ENCODE measurements at places on chromosomes 2 and 18.

- DNase-seq, result no peak
Measured at GRCh38 chr2:88831071-88831791, 139.8 kb downstream of the RPIA start.

DNA sequence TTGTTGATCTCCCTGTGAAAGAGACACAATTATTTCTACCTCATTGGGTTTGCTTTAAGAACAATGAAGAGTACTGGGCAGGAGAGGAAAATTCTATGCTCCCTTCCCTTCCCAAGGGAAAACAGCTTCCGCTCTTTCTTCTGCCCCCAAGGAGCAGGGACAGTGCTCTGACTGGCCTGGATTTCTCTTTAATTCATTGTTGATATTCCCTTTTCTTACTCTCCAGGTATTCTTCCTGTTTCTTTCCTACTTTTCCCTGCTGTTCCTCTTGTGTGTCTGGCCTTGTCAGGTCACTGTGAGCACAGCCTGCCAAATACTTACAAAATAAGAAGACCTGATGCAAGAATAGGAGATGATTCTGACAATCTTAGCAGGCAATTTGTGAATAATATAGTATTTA lies 49.6 kb upstream of the SPAG16 start:
- no peak for DNase-seq

DNA sequence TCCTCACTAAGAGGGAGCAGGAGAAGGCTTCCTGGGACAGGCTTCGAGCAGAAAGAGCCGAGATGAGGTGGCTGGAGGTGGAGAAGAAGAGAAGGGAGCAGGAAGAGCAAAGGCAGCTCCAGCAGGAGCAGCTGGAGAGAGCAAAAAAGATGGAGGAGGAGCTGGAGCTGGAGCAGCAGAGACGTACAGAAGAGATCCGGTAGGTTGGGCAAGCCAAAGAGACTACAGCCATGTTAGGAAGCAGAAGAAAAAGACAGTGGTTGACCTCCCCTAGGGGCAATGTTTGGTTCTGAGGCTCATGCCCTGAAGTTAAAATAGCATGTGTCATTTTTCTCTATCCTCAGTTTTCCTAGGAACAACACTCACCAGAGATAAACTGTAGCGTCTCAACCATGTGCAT lies 45.1 kb downstream of the SUMO1 start:
- DNase-seq, result no peak

GRCh38 chr18:27250471-27250870 lies 65.4 kb upstream of the CHST9 start:
- no peak for DNase-seq

DNA sequence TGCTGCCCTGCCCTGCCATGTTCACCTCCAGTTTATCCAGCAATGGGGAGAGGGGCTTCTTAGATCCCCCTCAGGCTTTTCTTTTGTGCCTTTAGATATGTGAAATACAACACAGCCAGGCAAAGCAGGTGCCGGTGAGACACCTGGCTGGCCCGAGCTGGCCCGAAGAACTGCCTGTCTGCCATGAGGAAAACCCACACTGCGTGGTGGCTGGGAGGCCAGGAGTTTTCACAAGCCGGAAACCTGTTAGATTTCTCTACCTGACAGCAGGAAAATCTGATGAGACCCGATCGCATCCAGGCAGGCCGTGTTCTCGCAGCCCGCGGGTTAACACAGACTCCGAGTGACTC lies 5.7 kb upstream of the GAL3ST2 start:
- DNase-seq, result no peak

DNA sequence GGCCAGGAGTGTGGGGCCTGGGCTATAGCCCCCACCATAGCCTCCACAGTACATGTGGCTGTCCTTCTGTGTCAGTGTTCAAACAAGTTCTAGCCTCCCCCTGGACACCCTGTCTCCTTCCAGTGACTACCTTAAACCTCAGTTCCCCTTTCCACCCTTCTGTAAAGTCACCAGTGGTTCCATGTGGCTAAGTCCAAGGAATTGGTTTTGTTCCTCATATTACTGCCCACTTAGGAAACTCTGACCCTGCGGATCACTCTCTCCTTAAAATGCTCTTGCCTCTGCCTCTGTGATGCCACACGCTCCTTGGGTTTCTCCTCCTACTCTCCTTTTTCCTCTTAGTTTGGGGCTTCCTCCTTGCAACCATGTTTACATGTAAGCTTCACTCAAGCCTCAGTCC lies 27.8 kb upstream of the REL start:
- no peak for DNase-seq

DNA sequence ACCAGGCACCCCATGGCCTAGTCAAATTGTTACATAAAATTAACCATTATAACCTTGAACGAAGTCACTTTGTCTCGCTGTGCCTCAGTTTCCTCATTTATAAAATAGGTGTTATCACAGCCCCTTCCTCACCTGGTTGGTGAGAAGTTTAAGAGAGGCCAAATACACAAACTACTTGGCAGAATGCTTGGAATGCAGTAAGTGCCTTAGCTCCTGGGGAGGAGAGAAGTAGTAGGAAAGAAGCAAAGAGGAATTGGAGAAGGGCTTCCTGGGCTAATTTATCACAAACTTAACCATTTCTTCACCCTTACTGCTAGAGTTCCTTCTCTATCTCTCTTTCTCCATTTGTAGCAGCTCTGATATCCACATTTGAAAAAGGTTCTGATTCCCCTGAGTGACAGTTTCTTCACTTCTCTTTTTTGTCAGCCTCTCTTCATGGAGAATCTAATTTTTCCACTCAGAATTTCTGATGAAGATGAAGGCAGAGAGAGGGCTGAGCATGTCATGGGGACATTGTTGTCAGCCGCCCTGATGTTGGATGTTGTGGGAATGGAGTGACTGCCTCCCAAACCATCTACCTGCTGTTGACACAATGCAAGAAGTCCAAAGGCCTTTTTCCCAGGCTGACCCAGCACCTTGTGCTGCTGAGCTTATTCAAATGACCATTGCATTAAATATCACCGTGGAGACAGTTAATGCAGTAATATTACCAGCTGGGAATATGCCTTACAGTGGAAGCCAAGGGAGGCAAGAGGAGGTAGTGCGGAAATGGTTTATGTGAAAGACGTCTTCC lies 60.4 kb downstream of the BOD1L2 start:
- DNase-seq, result no peak

- no peak for DNase-seq
Measured at GRCh38 chr2:106142683-106143082, 51.4 kb downstream of the UXS1 start.

- DNase-seq, result no peak
Measured at GRCh38 chr2:239178484-239178883, 222.3 kb downstream of the HDAC4 start.

DNA sequence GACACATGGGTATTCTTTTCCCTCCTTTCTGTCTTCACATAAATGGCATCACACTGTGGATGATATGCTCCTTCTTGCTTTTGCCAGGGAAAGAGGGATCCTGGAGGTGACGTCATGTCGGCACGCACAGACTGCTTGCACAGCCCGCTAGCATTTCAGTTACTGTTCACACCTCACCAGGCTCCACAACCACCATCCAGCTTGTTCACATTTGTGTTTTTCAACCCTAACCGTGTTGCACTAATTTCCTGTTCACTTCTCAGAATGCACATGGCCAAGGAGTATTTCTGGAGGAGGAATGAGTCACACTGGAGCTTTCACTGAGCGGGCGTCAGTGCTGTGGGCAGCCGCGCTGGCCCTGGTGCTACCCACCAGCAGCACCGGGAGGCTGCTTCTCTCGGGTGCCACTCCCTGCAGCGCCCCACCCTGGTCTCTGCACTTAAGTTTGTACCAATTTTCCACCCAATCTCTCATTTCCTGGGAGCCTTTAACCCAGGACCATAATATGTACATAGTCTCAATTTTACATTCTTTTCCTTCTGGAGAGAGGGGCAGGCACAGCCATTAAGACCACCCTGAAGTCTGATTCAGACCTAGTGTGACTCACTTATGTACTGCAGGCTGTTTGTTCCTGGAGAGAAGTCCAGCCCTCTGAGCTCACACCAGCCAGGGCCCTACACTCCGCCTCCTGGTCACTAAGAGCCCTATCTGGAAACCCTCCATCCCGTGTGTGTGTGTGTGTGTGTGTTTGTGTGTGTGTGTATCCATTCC lies 65.1 kb downstream of the MBP start:
- no peak for DNase-seq

DNA sequence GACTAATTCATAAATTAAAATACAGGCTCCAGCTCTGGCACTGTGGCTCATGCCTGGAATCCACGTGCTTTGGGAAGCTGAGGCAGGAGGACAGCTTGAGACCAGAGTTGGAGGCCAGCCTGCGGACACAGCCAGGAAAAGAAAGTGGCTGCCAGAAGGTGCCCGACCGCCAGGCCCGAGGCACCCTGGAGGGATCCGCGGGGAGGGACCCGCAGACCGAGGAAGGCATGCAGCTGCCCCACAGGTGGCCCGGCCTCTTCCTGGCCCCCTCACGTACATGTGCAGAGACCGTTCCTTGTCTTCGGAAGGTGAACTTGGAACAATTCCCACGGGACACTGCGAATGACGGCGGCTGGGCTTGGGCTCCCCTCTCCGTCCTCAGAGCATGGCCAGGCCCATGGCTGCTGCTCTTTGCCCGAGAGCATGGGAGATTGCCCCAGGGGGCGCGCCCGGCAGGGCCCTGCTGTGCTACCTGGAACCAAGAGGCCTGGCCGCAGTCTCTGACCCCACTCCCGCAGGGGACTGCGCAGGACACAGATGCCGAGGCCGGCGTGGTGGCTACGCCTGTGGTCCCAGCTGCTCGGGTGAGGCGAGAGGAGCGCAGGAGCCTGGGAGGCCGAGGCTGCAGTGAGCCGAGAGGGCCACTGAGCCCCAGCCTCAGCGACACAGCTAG lies 55.6 kb upstream of the IMP4 start:
- no peak for DNase-seq

DNA sequence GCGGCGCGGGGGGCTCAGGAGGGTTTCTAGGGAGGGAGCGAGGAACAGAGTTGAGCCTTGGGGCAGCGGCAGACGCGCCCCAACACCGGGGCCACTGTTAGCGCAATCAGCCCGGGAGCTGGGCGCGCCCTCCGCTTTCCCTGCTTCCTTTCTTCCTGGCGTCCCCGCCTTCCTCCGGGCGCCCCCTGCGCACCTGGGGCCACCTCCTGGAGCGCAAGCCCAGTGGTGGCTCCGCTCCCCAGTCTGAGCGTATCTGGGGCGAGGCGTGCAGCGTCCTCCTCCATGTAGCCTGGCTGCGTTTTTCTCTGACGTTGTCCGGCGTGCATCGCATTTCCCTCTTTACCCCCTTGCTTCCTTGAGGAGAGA lies 5.2 kb downstream of the PROC start:
- no peak for DNase-seq

- DNase-seq, result no peak
Measured at GRCh38 chr2:217553679-217554078, 449.1 kb downstream of the TNS1 start.

GRCh38 chr2:11813951-11814350 lies 67.5 kb downstream of the LPIN1 start:
- no peak for DNase-seq

DNA sequence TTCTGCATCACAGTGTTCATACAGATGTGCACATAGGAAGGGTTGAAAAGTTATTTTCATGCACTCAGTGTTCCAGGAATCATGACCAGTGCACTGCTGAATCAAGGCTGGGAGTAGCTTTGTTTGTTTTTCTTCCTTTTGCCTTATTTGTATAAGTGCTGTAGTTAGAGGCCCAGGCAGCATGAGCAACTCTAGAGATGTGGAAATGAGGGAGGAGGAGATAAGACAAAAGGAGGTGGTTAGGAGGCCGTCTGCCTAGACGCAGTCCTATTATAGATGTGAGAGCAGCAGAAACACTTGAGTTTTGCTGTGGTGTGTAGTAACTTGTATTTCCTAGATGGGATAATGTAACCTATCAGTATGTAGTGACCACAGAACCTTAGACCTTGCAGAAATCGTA lies 264.3 kb upstream of the RASGRP3 start:
- DNase-seq, result no peak

DNA sequence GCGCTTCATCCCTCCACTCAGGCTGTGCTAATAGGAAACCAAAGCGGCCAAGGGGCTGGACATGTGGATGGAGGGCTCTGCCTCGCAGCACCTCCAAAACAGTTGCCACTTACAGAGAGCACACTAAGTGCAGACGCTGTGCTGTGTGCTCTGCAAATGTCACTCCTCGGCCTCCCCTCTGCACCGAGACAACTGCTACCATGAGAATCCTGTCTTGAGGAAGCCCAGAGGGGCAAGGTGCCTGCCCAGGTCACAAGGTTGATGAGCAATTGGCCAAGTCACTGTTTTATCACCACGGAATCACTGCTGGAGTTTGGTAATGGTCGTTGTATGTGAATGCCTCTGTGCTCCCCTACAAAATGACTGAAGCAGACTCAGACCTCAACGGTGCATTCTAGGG lies 132.2 kb downstream of the SEPTIN10 start:
- no peak for DNase-seq

DNA sequence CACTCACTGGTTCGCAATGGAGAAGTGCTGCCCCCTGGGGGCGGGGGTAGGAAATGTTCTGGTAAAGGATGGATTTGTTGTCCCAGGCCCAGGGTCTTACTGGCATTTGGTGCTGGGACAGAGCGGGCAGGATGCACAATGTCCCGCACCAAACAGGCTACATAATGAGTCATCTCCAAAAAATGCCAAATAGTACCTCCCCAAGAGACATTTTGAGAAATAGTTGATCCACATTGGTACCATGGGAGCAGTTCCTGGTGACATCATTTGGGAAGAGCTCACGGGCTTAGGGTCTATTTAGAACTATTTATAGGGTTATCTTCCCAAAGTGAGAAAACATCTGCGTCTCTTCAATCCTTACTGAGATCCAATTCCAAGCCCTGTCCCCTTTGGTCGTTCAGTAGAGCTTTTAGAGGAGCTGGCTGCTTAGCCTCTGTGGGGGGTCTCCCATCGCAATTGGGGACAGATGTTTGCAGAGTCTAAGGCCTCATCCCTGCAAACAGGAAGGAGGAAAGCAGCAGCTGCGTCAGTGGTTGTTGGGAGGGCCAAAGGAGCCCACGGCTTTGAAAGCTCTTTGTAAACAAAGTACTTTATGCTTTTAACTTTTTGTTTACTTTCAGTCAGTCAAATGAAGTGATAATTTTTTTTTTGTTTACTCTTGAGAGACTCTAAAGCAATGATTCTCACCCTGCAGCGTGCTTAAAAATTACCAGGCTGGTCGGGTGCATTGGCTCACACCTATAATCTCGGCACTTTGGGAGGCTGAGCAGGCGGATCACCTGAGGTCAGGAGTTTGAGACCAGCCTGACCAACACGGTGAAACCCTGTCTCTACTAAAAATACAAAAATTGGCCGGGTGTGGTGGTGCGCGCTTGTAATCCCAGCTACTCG lies 49.3 kb downstream of the GREB1 start:
- DNase-seq, result peak; percentile 62

- DNase-seq, result no peak
Measured at GRCh38 chr2:200466425-200467418, 43.1 kb downstream of the KCTD18 start.

GRCh38 chr2:68594041-68594440 lies 49.3 kb upstream of the PROKR1 start:
- no peak for DNase-seq

DNA sequence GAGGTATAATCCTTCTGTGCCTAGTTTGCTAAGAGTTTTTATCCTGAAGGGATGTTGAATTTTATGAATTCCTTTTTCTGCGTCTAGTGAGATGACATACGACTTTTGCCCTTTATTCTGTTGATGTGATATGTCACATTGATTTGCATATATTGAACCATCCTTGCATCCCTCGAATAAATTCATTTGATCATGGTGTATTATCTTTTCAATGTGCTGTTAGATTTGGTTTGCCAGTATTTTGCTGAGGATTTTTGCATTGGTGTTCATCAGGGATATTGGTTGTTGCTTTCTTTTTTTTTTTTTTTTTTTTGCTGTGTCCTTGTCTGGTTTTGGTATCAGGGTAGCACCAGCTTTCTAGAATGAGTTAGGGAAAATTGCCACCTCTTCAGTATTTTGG lies 9.1 kb downstream of the GCC2 start:
- DNase-seq, result no peak
